Left renal pelvis (tissue), 4 donors: ENCODE measurements at places on chromosomes 7 and 10. TPM values are rescaled to one million over a fixed set of nuclear protein-coding genes. Genes with fewer than 3 reads are reported as not detected.

GRCh38 chr7:106681815-106682495 lies 21.0 kb upstream of the CCDC71L start:
- DNase-seq, result no peak

GRCh38 chr7:122847871-122848473 lies 38.3 kb downstream of the CADPS2 start:
- DNase-seq, result no peak

- DNase-seq, result no peak
Observed at GRCh38 chr7:129376076-129376777, 58.0 kb upstream of the STRIP2 start.

Gene PCDH15
- polyA plus RNA-seq, result 12.4 TPM

- DNase-seq, result no peak
Observed at GRCh38 chr7:48105045-48105444, 16.0 kb downstream of the UPP1 start.

DNA sequence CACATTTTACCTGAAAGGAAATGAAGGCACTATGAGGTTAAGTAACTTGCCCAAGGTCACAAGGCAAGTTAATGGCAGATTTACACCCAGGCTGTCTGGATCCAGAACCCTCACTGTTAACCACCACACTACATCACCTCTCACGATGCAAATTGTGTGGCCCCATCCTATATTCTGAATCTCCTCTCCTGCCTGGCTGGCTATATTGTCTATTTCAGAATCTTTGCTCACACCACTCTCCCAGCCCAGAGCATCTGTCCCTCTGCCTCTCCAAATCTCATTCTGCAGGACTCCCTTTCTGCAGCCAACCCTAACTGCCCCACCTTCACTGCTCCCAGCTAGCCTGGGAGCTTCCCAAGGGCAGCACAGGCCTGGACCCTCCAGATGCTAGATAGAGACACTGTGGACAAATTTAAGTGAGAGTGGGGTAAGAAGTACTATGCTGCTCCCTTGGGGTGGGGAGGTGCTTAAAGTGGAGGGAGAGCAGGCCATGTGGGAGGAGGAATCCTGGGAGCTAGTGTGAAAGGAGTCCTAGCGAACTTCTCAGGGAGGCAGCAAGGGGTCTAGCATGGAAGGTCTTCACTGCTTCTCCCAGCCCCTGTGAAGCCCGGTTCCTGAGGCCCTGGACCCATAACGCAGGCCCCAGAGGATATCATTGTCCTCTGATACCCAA lies 786 bp downstream of the CUEDC2 start:
- no peak for DNase-seq

GRCh38 chr7:51543801-51544553 lies 227.4 kb upstream of the COBL start:
- DNase-seq, result no peak

Gene STEAP4
- 3.3 TPM for polyA plus RNA-seq

- DNase-seq, result no peak
Observed at GRCh38 chr7:67445728-67446127, 449.1 kb downstream of the TYW1 start.

GRCh38 chr10:86922553-86922961 lies 34.9 kb downstream of the MMRN2 start:
- DNase-seq, result no peak
